ENCODE measurements at places on chromosomes 7 and 10.

DNA sequence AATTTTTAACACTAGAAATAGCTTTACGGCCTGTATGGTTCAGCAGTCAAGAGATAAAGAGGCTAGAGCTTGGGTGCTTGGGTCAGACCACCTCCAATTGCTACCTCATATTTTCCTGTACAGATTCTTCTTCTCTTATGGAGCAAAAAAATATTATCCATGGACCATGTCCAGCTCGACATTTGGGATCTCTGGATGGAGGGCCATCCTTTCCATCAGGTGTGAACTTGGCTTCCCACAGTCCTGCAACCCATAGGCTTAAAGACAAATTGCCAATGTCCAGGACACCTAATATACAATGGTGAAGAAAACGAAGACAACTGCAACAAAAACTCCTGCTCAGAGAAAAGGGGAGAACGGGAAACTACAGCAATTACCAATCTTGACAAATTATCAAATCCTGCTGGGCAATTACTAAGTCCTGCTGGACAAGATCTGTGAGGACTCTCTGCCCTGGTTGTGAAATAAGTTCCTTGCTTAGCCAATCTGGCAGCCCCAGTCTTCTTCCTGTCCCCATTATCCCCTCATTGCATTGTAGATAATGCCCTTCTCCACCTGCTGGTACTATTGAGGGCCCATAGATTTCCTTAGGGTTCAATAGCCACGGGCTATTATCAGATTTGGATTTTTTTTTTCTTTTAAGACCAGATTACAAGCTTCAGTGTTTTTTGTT, 42.0 kb upstream of the BRAF start:
- no peak for DNase-seq

GRCh38 chr7:30612658-30613265, 18.1 kb downstream of the GARS1 start:
- DNase-seq = no peak

- no peak for DNase-seq
Measured at GRCh38 chr10:129741280-129741977, 222.6 kb downstream of the EBF3 start.

DNA sequence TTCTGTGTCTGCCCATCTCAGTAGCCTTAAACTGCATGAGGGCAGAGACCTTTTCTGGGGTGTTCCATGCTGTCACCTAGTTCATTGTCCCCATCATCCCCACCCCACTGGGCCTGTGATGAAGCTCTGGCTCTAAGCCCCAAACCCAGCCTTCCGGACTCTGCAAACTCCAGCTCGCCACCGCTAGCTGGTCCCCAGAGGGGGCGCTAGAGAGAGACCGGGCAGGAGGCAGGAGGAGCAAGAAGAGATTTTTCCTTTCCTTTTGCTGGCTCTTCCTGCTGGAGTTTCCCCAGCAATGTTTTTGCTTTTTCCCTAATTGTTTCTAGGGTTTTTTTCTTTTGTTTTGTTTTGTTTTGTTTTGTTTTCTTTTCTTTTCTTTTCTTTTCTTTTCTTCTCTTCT, 234.4 kb downstream of the TEX36 start:
- no peak for DNase-seq

GRCh38 chr7:73650524-73650923, 17.1 kb upstream of the VPS37D start:
- no peak for DNase-seq

DNA sequence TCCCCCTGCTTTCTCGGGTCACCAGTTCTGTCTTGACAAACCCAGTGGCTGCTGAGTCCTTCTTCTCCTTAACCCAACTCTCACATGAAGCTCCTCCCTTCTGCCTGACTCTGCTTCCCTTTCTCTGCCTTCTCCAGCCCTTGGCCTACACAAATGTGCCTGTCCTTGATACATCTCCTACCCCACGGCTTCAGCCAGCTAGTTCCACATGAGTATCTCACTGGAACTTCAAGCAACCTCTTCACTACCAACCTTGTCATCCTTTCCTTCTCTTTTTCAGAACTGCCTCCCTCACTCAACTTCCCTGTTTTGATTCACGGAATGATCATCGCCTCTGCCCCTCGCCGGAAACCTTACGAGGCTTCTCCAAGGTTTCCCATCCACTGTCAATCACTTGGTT, 55.9 kb downstream of the PDIA4 start:
- DNase-seq = no peak

GRCh38 chr7:17010637-17011300, 129.0 kb upstream of the AGR3 start:
- DNase-seq = no peak

GRCh38 chr10:27714349-27714748, 31.3 kb downstream of the MKX start:
- DNase-seq = no peak

DNA sequence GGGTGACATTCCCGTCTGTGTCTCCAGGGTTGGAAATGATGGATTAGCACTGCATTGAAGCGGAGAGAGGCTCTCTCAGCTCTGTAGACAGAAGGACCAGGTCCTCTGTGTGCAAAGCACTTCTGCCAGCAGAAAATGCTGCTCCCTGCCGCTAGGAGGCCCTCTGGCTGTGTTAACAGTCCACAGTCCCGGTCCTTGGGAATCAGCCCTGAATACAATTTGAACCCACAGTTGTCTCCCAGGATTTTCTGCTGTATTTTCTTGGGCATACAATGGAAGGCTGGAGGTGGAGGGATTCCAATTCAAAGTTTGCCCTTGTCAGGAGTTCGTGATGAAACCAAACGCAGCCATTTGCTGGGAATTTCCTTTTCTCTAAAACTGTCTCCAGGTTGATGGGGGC, 205.2 kb downstream of the GLRX3 start:
- no peak for DNase-seq

- DNase-seq = no peak
Measured at GRCh38 chr10:3111621-3112163, 44.3 kb downstream of the PFKP start.

DNA sequence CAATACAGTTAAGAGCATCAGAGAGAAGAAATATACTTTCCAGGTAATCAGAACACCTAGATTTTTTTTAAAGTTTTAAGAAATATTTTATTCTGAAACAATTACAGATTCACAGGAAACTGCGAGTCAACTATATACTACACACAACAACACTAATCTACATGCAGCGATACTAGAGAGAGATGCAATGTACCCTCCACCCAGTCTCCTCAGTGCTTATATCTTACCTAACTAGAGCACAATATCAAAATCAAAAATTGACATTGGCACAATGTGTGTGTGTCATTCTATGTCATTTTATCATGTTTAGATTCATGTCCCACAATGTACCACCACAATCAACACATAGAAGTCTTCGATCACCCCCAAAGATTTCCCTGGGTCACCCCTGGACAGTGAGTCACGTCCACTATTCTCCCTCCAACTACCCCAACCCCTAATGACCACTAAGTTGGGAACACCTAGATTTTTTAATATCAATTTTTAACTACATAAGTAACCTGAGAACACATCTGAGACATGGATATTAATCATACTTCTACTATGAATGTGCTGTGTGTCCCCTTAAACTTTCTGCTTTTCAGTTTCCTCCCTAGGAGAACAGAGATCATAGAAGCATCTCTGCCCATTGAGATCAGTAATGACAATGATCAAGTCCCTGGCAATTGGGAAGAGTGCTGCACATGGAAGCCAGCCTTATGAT, 86.5 kb downstream of the GSAP start:
- no peak for DNase-seq

DNA sequence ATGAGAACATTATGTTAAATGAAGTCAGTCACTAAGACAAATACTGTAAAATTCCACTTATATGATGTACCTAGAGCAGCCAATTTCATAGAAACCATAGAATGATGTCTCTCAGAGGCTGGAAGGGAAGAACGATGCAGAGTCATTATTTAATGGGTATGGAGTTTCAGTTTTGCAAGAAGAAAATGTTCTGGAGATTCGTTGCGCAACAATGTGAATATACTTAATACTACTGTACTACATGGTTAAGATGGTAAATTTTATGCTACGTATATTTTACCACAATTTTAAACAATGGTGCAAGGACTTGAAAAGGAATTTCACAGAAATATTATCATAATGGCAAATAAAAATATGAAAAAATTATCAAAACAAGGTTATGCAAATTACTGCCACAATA, 972.6 kb downstream of the KCNMA1 start:
- DNase-seq = no peak

GRCh38 chr10:80664071-80664680, 126.5 kb downstream of the SH2D4B start:
- DNase-seq = peak; percentile 13

DNA sequence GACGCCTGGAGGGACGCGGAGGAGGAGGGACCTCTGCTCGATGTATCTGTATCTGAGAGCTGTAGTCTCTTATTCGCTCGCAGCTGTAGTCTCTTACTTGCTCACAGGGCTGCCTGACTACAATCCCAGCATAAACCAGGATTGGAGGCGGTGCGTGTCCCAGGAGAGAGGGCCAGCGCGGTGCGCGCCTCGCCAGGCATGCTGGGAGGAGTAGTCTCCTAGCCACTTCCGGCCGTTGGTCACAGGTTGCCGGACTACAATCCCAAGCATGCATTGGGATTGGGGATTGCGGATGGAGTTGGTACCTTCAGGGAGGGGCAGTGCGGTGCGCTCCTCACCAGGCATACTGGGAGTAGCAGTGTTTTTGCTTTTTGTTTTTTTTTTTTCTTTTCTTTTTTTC, 421.7 kb upstream of the NUPR2 start:
- no peak for DNase-seq

DNA sequence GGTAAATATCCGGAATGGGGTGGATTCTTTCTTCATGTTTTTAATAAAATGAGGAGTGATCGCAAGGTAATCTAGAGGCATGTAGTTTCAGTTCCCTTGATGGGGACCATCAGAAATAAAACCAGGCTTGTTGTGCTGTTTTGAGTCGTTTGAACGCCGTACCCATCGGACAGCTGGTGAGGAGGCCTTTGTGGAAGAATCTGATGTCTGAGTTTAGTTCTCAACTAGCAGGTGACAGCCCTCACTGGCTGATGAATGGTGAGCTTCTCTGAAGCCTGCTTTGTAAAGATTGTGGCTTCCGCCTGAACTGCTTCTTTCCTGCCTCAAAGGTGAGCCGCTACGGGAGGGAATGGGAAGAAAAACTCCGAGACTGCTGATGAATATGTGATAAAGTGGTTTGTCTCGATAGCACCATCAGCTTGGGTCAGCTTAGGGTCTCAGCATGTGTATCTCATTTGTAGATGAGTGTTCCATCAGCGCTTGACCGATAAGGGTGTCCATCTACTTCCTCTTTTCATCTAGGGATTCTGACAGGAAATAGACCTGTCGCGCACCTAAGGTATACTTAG, 977 bp downstream of the TMEM248 start:
- DNase-seq = peak; percentile 36

DNA sequence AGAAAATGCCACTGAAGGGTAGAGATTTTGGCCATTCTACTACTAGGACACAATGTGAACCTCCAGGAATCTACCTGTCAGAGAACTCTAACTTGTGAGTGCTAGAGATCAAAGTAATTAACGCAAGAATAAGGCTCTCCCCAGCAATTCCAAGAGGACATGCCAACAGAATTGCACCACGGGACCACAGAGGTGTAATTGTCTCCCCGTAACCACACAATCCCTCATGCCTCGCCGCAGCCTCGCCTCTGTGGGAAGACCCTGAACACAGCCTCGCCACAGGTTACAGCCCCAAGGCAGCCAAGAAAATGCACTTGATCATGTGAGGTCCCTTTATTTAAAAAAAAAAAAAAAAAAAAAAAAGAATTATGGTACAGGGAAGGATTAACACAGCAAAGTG, 29.5 kb downstream of the CDCA7L start:
- no peak for DNase-seq

GRCh38 chr10:109587366-109587765, 335.9 kb downstream of the XPNPEP1 start:
- DNase-seq = no peak

DNA sequence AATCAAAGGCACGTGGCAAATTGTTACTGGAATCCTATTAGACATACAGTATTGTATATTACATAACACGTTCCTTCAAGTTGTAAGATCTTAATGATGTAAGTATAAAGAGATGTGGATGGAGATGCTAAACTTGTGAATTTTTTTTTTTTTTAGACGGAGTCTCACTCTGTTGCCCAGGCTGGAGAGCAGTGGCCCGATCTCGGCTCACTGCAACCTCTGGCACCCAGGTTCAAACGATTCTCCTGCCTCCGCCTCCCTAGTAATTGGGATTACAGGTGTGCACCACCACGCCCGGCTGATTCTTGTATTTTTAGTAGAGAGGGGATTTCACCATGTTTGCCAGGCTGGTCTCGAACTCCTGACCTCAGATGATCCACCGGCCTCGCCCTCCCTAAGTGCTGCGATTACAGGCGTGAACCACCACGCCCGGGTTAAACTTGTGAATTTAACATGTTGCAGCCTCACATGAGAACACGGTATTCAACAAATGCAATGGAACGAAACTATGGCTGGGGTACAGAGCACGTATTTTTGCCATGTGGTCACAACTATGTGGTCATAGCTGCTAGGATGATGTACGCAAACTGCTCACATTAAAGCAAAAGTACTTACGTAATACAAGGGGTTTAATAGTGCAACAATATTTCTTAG, 818 bp upstream of the SUPV3L1 start:
- peak; percentile 51 for DNase-seq

GRCh38 chr10:14583252-14583651, 191.4 kb downstream of the FAM107B start:
- DNase-seq = peak; percentile 94

- no peak for DNase-seq
Measured at GRCh38 chr7:101636822-101637623, 7.9 kb upstream of the MYL10 start.

GRCh38 chr7:25244254-25245033, 16.2 kb upstream of the NPVF start:
- no peak for DNase-seq

DNA sequence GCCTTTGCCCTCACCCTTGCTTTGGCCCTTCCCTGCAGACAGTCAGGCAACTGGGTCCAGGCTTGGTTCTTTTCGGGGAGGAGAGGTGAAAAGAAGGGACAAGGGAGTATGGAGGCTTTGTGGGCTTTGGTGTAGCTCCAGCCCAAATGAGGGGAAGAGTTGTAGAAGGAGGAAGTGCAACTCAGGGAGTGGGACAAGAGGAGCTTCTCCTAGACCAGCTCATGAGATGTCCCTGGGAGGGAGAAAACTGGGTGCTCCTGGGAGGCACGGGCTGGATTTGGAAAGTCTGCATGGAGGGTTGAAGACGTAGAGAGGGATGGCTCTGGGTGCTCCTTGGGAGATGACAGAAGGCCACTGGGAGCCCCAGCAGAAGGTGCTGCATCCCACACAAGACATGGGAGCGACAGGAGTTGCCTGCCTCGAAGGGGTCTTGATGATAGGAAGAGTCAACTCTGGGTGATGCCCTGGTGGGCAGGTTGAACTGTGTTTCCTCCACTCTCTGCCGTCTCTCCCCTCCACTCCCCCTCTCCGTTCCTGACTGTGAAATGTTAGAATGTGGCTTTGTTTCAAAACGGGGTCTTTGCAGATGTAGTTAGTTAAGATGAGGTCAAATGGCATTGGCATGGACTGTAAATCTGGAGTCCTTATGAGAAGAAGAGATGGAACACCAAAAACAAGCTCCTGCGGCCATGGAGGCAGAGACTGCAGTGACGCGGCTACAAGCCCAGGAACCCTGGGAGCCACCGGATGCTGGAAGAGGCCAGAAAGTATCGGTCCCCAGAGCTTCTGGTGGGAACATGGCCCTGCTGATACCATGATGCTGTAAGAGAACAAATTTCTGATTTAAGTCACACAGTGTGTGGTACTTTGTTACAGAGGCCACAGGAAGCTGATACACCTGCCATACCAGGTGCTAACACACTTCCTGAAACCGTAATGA, 298.5 kb downstream of the GLRX3 start:
- DNase-seq = no peak

GRCh38 chr7:71442492-71443190, 310.7 kb downstream of the GALNT17 start:
- DNase-seq = no peak
